Gastrocnemius medialis (tissue), 4 donors: ENCODE measurements at places on chromosomes 16 and 17. TPM values are rescaled to one million over a fixed set of nuclear protein-coding genes. Genes with fewer than 3 reads are reported as not detected.

The KCNAB3 gene
- total RNA-seq, result 0.42 TPM

- no peaks in the 10 kb centered on the region for H3K36me3 ChIP-seq
- DNase-seq, result no peak
- H3K27ac ChIP-seq, result no peak overlapping the region
- no peaks in the 10 kb centered on the region for H3K27me3 ChIP-seq
- no peaks in the 10 kb centered on the region for H3K4me1 ChIP-seq
- no peak overlapping the region for H3K4me3 ChIP-seq
These were observed 40.6 kb upstream of the ZNF423 start for GRCh38 chr16:49896447-49896964.

- no peak overlapping the region for H3K4me3 ChIP-seq
- H3K36me3 ChIP-seq, result no peaks in the 10 kb centered on the region
- H3K27me3 ChIP-seq, result no peaks in the 10 kb centered on the region
- DNase-seq, result no peak
- H3K4me1 ChIP-seq, result peaks cover 1% of the 10 kb centered on the region
These were observed 8.2 kb upstream of the GGA2 start for GRCh38 chr16:23518435-23518891.

GRCh38 chr17:75396796-75397195, 8.7 kb downstream of the GRB2 start:
- H3K27ac ChIP-seq, result no peak overlapping the region
- H3K4me3 ChIP-seq, result no peak overlapping the region
- no peaks in the 10 kb centered on the region for H3K36me3 ChIP-seq
- no peaks in the 10 kb centered on the region for H3K27me3 ChIP-seq
- peaks cover 51% of the 10 kb centered on the region for H3K4me1 ChIP-seq
- no peak for DNase-seq

The TBC1D3K gene
- total RNA-seq, result not detected

- H3K27ac ChIP-seq, result no peak overlapping the region
- no peaks in the 10 kb centered on the region for H3K27me3 ChIP-seq
- no peak overlapping the region for H3K4me3 ChIP-seq
- DNase-seq, result no peak
These were observed 19.1 kb downstream of the SMYD4 start for GRCh38 chr17:1810450-1811103.

DNA sequence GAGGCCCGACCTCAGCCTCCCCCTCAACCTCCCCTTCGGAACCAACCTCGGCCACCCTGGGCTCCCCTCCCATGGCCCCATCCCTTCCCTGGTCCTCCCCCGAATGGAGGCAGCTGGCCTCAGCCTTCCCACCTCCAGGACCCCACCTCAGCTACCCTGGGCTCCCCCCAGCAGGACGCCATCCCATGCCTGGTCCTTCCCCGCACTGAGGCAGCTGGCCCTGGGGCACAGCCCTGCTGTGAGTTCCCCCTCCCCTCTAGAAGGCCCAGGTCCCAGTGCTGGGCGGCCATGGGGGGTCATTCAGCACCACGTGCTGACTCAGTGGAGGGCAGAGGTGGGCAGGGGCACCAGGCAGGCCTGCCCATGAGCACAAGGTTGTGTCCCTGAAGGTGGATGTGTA, 28.9 kb upstream of the PVALEF start:
- H3K36me3 ChIP-seq, result no peaks in the 10 kb centered on the region
- DNase-seq, result no peak
- H3K4me3 ChIP-seq, result no peak overlapping the region

The KRTAP2-1 gene
- not detected for total RNA-seq

GRCh38 chr16:75532142-75532765, 3.7 kb downstream of the CHST5 start:
- H3K27me3 ChIP-seq, result no peaks in the 10 kb centered on the region
- H3K4me3 ChIP-seq, result no peak overlapping the region
- no peaks in the 10 kb centered on the region for H3K4me1 ChIP-seq
- H3K36me3 ChIP-seq, result no peaks in the 10 kb centered on the region
- DNase-seq, result no peak

DNA sequence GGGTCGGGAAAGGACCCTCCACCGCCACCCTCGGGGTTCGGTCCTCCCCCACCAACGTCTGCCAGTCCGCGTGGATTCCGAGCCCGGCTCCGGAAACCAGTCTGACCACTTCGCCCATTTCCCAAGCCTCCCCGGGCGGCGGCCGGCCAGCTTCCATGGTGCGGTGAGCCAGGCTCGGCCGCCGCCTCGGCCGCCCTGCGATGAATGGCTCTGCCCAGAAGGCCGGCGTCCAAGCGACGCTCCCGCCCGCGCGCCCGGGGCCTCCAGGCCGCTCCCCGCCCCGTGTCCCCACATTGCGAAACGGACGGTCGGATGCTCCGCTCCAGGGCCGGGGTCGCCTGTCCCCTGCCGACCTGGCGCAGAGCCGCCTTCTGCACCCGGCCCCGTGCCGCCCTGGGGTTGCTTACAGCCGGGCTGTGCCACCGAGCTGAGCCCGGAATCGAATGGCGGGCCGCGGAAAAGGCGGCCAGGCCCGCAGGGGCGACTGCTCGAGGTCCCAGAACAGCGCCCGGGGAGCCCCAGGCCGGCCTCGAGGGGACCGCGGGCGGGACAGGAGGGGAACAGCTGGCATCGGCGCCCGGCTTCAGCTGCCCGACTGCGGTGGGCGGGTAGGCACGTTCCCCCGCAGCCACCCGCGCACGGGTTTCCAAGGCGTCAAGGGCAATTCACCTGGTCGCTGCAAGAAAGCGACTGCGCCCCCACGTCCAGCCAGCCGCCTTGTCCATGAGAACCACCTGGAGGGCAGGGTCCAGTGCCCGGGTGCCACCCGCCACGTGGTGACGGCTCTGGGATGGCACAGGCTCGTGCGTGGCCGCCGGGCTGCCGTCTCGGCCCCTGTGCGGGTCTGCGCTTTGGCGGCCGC, 18.3 kb upstream of the CBX8 start:
- H3K36me3 ChIP-seq, result no peaks in the 10 kb centered on the region
- H3K4me1 ChIP-seq, result peaks cover 6% of the 10 kb centered on the region
- DNase-seq, result no peak
- H3K4me3 ChIP-seq, result peak overlapping the region; percentile 24

DNA sequence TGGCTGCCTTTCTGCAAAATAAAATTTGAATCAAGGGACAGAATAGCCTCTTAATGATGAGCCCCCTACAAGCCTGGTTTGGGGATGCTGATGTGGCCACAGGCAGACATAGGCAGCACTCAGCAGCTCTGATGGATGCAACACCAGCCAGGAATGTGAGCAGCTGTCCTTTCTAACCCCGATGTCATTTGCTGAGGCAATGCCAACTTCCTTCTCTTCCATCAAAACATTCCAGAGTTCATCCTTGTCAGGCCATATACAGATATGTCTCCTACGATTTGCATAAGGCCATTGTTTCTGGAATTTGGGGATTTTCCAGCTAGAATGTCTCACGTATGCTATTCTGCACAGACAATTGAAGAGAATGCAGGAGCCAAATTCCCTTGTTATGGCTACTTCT, 52.1 kb upstream of the MYOCD start:
- H3K27me3 ChIP-seq, result no peaks in the 10 kb centered on the region
- DNase-seq, result no peak
- H3K36me3 ChIP-seq, result no peaks in the 10 kb centered on the region
- no peak overlapping the region for H3K27ac ChIP-seq
- no peak overlapping the region for H3K4me3 ChIP-seq

GRCh38 chr17:57552114-57552624, 192.9 kb downstream of the CCDC182 start:
- no peak for DNase-seq
- H3K27ac ChIP-seq, result no peak overlapping the region
- no peaks in the 10 kb centered on the region for H3K27me3 ChIP-seq
- H3K4me1 ChIP-seq, result peaks cover 39% of the 10 kb centered on the region

DNA sequence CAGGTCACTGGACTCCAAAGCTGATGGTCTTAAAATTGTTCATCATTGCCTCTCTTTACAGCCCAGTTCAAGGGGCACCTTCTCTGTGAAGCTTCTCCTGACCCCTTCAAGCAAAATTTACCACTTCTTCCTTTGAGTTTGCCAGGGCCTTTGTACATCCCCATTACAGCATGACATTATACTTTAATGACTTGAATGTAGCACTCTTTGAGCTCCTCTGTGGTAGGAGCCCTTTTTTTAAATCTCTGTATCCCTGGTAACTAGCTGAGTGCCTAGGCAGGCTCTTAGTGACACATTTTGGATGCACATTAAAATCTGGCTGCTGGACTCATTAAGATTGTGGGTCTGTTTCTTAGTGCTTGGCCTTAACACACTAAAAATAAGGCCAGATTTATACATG, 412.1 kb downstream of the CA10 start:
- H3K27ac ChIP-seq, result no peak overlapping the region
- no peaks in the 10 kb centered on the region for H3K27me3 ChIP-seq
- no peaks in the 10 kb centered on the region for H3K4me1 ChIP-seq
- no peak for DNase-seq
- H3K4me3 ChIP-seq, result no peak overlapping the region
- no peaks in the 10 kb centered on the region for H3K36me3 ChIP-seq

The NPIPB13 gene
- total RNA-seq, result 1.1 TPM

- DNase-seq, result no peak
- H3K36me3 ChIP-seq, result no peaks in the 10 kb centered on the region
- no peak overlapping the region for H3K27ac ChIP-seq
- H3K4me1 ChIP-seq, result peaks cover 25% of the 10 kb centered on the region
- no peak overlapping the region for H3K4me3 ChIP-seq
These were observed 61.8 kb downstream of the BAIAP2 start for GRCh38 chr17:81096741-81097133.

DNA sequence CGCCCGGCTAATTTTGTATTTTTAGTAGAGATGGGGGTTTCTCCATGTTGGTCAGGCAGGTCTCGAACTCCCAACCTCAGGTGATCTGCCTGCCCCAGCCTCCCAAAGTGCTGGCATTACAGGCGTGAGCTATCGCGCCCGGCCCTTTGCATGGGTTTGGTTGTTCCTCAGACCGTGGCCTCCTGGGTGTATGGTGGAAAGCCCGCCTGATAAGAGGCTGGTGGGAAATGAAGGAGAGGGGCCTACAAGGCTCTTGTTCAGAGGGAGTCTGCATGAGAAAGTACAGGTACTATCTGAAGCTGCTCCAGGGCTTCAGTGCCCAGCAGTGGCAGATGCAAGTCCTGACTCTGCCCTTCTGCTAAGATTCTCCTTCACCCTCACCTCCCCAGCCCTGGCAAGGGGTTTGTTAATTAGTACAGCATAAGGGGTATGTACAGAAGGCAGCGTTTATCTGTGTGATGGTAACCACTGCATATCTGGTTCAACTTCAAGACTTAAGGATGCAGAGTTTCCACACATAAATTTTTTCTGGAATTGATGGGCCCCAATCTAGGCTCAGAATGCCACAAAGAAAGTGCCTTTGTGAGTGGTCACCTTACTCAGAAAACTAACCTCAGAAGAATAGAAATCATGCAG, 24.2 kb downstream of the GRB7 start:
- H3K27me3 ChIP-seq, result peaks cover 18% of the 10 kb centered on the region
- no peak overlapping the region for H3K27ac ChIP-seq
- H3K4me1 ChIP-seq, result no peaks in the 10 kb centered on the region
- no peaks in the 10 kb centered on the region for H3K36me3 ChIP-seq
- DNase-seq, result no peak

The SLFN12L gene
- total RNA-seq, result 0.10 TPM

- no peaks in the 10 kb centered on the region for H3K36me3 ChIP-seq
- peaks cover 14% of the 10 kb centered on the region for H3K4me1 ChIP-seq
- H3K27ac ChIP-seq, result no peak overlapping the region
- H3K27me3 ChIP-seq, result no peaks in the 10 kb centered on the region
These were observed 29.5 kb downstream of the WWOX start for GRCh38 chr16:78128913-78129312.

The HEATR3 gene
- 13.1 TPM for total RNA-seq

The FAM20A gene
- 1.3 TPM for total RNA-seq
